ENCODE measurements at places on chromosomes 6 and 20. TPM values are rescaled to one million over a fixed set of nuclear protein-coding genes. Genes with fewer than 3 reads are reported as not detected.

GRCh38 chr20:24406750-24407149 lies 62.7 kb upstream of the SYNDIG1 start:
- peak; percentile 19 for DNase-seq

- DNase-seq, result no peak
Observed at GRCh38 chr20:52181766-52182165, 9.8 kb downstream of the ZFP64 start.

- no peak for DNase-seq
Observed at GRCh38 chr6:104607501-104607900, 252.2 kb downstream of the HACE1 start.

- no peak for DNase-seq
Observed at GRCh38 chr6:37061157-37061804, 55.8 kb downstream of the FGD2 start.

DNA sequence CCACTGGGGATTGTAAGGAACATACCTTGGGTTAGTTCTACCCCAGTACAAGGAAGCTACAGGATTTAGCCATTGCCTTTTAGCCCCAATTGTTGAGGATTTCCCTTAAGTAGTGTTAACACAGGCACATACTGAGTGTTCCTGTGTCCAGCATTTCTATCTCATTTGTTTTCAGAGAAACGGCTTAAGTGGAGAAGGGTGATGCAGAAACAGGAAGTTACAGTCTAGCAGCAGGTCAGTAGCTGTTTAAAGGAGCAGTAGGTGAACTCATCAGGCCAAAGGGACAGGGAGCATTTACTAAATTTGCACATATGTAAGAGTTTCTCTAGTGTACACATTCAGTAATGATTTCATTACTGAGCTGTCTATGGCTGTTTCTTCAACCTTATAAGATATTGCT lies 644.2 kb upstream of the GJE1 start:
- DNase-seq, result no peak

GRCh38 chr6:39430871-39431523 lies 108.5 kb upstream of the KCNK16 start:
- DNase-seq, result peak; percentile 18

The CPXM1 gene
- 2.7 TPM for total RNA-seq

DNA sequence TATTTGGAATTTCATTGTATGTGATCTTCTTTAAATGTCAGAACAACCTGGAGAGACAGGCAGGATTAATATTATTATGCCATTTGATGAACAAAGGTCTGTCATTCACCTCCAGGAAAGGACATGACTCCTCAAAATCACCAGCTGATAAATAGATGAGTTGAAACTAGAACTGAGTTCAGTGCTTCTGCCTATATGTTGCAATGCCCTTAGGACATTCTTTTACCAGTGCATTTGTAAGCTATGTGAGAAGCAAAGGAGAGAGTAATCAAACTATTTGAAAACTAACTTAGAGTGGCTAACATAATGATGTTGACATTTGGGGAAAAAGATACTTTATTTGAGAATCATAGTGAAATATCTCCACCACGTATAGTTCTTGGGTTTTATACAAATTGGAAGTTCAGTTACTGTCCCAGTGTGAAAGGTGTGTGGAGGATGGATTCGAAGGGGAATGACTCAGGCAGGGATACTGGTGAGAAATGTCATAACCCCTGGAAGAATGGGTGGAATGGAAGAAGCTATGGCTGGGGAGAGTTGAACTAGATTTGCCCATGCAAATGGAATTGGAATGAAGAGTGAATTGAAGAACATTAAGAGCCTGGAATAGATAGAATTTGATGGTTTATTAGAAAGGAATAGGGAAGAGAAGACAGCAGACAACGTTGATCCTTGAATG lies 21.5 kb downstream of the PKIB start:
- no peak for DNase-seq

DNA sequence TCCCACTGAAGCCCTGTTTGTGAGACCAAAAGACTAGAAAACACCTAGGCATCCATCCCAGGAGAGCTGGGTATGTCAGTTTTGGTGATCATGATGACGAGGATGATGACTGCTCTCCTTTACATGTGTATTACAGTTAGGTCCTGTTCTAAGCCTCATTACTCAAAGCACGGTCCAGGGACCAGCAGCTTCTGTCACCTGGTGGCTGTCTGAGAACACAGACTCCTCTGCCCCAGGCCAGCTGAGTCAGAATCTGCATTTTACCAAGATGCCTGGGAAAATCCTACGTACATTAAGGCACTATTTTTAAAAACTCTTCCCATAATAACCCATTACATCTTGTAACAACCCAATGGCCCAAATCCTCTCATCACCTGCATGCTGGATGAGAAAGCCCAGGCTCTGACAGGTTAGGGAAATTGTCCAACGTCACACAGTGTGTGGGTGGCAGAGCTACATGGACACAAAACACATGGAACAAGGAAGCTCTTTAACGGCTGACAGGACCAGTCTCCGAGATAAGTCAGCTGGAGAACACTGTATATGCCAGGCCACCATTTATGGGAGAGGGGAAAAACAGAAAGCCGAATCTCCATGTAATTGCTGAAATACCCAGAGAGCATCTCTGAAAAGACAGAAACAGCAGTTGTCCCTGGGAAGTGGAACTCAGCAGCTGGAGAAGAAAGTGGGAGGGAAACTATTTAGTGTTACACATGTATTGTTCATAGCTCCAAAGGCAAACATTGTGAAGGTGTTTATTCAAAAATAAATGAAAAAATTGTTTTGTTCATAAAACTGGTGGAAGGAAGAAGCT lies 65.4 kb downstream of the BMP7 start:
- no peak for DNase-seq

The GNMT gene
- 0.50 TPM for total RNA-seq

DNA sequence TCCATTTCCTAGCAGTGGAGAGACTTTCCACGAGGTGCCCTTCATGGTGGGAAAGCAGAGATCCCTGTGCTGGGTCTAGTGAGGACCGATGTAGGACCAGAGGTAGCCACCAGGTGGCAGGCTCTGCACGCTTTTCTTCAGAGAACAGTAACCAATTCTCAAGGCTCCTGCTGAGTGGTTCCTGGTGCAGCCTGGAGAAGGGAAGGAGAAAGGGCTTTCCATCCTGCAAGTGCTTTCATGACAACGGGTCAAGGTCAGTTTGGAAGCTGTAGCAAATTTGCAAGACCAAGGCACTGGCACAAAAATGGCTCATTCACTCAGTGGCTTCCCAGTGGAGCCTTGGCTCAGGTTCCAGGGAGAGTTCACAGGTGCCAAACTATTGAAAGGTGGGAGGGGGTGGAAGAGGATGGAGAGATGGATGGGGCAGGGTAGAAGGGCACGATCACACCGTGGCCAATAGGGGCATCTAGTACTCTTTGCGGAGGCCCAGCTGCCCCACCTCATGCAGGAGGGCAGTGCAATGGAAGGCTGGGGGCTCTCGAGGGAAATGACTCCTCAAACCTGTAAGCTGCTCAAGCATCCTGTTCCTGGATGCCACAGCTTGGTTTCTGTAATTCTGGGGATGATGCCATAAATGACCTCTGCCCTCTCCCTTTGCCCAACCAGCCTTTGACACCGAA lies 25.5 kb upstream of the KCNK16 start:
- DNase-seq, result peak; percentile 76

DNA sequence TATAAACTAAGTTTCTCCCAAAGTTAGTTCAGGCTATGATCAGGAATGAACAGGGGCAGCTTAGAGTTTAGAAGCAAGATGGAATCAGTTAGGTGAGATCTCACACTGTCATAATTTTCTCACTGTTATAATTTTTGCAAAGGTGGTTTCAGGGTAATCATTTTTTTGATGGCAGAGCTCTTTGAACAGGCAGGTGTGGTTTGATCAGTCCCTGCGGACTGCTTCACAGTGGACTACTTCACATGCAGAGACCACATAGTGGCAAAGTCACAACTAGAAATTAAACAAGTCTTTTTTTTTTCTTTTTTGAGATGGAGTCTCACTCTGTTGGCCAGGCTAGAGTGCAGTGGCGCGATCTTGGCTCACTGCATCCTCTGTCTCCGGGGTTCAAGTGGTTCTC lies 6.8 kb downstream of the MAS1 start:
- DNase-seq, result no peak

- peak; percentile 73 for DNase-seq
Observed at GRCh38 chr6:136753624-136754023, 38.7 kb downstream of the MAP3K5 start.

The BHLHE23 gene
- not detected for total RNA-seq

DNA sequence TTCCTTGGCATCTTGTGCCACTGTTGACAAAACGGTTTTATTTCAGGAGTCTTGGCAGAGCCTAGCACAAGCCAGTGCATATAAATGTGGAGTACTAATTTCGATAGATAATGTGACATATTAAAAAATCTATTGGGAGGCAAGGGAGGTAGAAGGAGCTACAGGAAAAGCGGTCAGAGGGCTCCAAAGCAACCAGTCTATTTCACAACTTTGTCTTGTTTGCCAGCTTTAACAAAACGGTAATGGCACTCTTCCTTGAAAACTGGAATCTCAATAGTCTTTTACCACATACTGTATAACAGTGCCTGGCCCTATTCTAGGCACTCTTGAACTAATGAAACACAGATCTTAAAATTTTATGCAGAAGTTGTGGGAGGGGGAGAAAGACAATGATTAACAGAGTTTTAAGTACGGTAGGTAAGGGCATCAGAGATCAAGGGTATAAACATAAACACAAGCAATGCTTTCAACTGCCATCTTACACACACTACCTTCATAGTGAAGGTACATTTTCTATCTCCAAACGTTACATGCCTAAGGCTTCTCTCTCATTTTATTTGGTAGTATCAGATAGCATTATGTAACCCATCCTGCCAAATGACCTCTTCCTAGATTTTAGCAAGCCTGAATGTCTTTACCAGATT lies 33.5 kb upstream of the SYNCRIP start:
- DNase-seq, result no peak

- DNase-seq, result no peak
Observed at GRCh38 chr20:53795170-53795569, 201.5 kb upstream of the ZNF217 start.

- no peak for DNase-seq
Observed at GRCh38 chr6:122405417-122405816, 6.0 kb downstream of the HSF2 start.

DNA sequence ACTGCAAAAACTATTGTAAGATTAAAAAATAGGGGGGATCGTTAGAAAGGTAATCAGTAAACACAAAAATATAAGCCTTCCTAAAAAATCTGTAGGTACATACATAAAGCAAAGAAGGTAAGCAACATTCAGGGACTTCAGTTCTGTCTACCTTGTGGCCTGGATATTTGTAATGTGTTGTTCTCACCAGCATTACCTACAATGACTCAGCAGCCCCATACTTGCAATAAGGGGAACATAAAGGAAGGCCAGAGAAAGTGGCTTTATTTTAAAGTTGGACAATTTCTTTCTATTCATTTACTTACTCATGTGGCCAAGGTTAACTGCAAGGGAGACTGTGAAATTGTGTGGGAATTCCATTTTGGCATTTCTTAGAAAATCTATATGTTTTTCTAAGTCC lies 277.2 kb upstream of the PREP start:
- no peak for DNase-seq

DNA sequence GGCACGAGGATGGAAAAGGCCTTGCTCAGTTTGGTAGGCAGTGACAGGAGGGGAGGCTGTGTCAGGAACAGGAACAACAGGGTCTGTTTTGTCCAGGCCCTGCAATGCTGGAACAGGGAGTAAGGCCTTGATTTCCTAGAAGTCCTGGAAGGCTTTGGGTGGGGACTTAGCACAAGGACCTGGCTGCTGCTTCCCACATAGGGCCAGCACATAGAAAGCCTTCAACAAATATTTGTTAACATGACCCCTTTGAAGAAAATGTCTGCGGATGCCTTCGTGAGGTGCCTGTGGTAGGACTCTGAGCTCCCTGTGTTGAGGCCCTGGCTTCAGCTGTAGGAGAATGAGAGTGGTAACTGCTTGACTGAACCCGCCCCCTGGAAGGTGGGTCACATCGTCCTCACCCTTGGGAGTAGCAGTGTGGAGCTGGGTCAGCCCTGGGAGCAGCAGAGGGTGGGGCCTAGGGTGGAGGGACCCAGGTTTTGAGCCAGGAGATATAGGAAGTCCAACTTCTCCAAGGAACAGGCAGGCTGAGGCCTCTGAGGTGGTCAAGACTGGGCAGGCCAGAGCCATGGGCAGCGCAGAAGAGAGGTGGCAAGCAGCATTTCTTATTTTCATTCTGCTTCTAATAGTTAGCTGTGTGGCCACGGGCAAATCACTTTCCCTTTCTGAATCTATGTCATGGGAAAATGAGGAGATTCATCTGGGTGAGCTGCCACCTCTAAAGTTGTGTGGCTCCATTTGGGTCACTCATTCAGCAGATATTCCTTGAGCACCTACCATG lies 50.0 kb downstream of the CNBD2 start:
- DNase-seq, result no peak

The WFDC5 gene
- 0.23 TPM for total RNA-seq

DNA sequence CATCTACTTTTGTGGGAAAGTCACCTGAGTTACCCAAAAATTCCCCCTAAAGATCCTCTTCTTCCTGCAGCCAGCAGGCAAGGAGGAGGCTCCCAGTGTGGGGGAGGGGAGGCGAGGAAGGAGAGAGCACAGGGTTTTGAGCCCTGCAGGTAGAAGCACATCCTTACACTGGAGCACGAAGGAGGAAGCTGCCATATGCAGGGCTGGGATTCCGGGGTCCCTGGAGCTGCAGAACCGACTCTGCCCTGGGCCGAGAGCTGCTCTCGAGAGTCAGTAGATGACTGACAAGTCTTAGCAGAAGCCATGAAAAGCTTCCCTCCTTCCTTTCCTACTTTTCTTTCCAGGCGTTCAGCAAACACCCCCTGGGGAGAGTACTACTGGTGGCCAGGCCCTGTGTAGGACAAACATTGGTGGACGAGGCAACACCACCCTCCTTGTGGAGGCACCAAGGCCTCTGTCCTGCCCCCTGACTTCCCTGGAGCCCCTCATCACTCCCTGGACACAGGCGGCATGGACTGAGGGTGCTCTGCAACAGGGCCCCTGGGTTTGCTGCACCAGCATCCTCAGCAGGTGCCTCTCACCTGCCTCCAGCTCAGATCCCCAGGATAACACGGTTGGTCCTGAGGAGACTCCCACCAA lies 211.7 kb upstream of the CST7 start:
- no peak for DNase-seq

GRCh38 chr20:17541596-17541995 lies 10.4 kb upstream of the BFSP1 start:
- no peak for DNase-seq

The PI3 gene
- total RNA-seq, result not detected

The GOPC gene
- 13.3 TPM for total RNA-seq
